ENCODE measurements at places on chromosomes 2 and 18.

DNA sequence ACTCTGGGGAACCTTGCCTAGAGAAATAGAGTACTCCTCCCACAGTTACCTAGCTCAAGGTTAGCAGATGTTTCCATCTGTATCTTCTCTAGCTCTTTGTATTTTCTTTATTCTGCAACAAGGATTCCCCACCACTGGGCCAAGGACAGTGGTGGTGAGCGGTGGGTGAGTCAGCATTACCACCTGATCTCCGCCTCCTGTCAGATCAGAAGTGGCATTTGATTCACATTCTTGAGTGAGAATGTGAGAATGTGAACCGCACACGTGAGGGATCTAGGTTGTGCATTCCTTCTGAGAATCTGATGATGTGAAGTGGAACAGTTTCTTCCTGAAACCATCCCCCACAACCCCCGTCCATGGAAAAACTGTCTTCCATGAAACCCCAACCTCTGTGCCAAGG, 9.0 kb downstream of the EPB41L3 start:
- DNase-seq = peak; percentile 73

GRCh38 chr2:10502803-10503107, 54.6 kb upstream of the ODC1 start:
- no peak for DNase-seq

DNA sequence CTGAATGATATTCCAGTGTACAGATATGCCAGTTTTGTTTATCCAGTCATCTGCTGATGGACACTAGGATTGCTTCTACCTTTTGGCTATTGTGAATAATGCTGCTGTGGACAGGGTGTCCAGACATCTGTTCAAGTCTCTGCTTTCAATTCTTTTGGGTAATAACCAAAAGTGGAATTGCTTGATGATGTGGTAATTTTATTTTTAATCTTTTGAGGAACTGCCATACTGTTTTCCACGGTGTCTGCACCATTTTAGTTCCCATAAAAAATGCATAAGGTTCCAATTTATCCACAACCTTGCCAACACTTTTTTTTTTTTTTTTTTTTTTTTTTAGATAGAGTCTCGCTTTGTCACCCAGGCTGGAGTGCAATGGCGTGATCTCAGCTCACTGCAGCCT, 141.9 kb upstream of the REV1 start:
- no peak for DNase-seq

DNA sequence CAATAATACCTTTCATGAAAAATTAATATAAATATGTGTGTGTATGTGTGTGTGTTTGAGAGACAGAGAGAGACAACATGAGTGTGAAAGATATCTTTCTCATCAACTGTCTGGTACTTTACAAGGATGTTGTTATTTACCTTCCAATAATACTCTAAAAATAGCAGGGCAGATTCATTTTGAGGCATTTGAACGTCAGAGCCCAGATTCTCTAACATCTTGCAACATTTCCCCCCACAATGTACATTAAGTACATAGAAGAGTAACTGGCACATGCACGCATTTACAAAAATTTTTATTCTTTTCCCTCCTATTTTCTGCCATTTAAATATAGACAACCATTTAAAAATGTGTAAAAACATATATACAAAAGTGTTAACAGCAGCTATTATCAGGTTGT, 100.9 kb downstream of the PID1 start:
- peak; percentile 73 for DNase-seq

Data from choroid plexus epithelial cell (primary cell).